ENCODE measurements at places on chromosomes 5 and 9.

DNA sequence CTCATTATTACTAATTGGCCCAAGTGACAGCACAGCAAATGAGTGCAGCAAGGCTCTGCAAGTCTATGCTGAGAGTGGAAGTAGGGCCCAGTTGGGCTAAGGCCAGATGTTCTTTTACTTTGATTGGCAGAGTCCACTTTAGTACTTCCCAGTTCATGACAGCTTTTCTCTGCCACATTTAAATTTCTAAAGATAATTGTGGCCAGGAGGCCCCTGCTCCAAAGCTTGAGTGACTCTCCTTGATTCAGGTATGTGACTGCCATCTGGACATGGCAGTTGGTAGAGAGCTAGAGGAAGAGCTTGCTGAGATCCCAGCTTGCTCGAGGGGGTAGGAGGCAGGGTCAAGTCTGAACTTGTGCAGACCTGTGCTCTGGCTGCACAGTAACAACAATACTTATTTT, 154.1 kb downstream of the CARTPT start:
- DNase-seq, result no peak

- no peak for DNase-seq
Observed at GRCh38 chr5:133348406-133348805, 263.9 kb downstream of the FSTL4 start.

DNA sequence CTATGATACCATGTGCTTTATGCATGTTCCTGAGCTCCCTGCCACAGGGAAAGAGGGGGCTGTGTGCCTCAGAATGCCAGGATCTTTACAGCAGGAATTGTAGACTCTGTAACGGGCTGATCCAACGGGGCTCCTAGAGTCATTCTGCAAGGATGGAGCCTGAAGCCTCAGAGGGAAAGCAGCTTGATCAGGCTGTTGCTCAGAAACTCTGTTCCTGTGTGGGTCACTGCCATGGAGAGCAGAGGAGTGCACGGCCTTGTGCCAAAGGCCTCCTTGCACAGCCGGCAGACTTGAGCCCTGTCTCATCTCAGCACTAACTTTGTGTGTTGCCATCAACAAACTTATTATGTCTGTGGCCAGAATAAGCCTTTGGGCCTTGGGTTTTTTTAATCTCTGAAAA, 51.8 kb downstream of the AMBP start:
- DNase-seq, result no peak

GRCh38 chr5:137144656-137145055, 354.5 kb downstream of the SPOCK1 start:
- DNase-seq, result no peak

- DNase-seq, result no peak
Observed at GRCh38 chr5:90483206-90483605, 8.5 kb downstream of the POLR3G start.

Data from putamen (tissue), 1 donor.